ENCODE measurements at places on chromosomes 6 and 20.

GRCh38 chr20:59663513-59664060 lies 59.2 kb downstream of the PHACTR3 start:
- DNase-seq: no peak

- no peak for DNase-seq
Observed at GRCh38 chr6:99614430-99615186, 8.0 kb downstream of the PRDM13 start.

DNA sequence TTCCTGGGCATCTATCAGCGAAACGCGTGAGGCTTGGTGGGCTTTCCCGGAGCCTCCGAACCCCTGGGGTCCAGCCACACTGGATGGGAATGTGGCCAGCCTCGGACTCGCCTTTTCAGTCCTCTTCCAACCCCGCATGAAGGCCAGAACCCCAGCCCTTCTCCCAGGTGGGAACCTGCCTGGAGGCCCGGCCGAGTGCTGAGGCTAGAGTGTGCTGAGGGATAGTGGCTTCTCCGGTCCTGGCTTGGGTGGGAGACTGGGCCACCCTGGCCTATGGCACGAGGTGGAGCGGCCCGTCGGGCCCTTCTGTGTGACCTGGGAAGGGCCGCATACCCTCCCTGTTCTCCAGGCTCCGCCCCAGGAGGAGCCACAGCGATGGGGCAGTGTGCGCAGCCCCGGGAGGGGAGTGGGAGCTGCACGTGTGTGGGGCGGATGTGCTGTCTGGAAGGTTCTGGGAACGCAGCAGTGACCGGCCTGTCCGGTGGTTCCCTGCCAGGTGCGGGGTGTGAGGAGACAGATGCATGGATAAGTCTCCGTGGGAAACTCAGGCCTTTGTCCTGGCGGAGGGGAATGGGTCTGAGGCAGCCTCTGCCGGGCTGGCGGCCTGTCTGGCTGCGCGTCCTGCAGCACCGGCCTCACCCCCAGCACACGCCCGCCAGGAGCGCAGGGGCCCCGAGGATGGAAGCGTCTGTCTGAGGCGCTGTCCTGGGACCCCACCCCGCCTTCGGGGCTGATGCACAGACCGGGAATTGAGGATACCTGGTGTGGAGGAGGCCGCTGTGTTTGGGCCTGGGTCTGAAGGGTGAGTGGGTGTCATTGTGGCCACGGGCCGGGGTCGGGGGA lies 1.1 kb upstream of the BHLHE23 start:
- DNase-seq: no peak

- DNase-seq: peak; percentile 13
Observed at GRCh38 chr6:73548458-73549446, 27.9 kb upstream of the EEF1A1 start.

DNA sequence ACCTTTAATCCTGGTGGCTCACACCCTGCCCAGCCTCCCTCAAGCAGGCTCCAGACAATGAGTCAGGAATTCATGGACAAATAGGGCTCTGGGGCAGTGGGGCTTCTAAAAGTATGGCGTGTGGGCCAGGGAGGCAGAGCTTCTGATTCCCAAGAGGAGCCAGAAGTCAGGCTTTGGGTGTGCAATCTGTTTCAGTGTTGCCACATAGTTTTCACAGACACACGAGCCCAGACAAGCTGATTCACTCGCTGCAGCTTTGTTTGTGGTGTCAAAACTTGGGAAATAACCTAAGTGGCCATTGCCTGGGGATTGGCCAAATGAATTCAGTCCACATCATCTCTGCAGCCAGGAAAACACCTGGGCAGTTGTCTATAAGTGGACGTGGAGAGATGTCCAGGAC lies 9.2 kb downstream of the PEDS1 start:
- DNase-seq: peak; percentile 98

GRCh38 chr6:118935331-118935668 lies 341 bp upstream of the MCM9 start:
- no peak for DNase-seq

GRCh38 chr20:36768768-36769430 lies 4.7 kb downstream of the DSN1 start:
- DNase-seq: no peak

DNA sequence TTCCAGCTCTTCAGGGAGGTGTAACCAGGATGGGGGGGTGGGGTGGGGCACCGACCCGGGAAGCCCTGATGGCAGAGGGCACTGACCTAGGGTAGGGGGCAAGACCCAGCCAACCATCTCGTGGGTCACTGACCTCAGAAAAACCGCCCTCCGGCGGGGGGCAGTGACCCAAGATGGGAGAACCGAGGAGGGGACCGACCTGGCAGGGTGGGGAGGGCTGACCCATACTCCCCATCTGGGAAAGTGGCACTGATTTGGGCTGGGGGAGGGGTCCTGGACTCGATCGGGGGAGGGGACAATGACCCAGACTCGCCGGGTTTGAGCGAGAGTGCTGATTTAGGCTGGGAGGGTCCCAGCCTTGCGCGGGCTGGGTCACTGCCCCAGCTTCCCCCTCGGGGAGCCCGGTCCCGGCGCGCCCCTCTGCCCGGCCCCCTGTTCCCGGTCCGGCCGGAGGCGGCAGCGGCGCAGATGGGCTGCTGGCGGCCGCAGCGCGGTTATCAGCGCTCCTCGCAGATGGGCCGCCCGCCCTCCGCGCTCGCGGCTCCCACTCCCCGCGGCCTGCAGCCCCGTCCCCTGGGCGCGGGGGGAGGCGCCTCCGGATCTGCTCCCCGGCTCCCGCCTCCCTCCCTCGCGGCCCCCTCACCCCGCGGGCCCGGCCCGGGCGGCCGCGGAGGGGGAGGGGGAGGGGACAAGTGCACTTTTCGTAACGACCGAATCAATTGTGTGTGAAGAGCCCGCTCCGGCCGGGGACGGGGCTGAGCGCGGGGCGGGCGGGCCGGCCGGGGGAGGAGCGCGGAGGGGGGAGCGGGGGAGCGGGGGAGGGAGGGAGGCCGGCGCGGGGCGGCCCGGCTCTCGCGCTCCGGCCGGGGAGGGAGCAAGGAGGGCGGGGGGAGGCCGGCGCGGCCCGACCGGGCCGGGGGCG lies 2.2 kb downstream of the NOL4L start:
- no peak for DNase-seq

Measured in inflammatory macrophage treated with lipopolysaccharide for 4 hours (primary cell).